Mucosa of gallbladder (tissue), 1 donor: ENCODE measurements at places on chromosomes 7 and 10.
A peak's percentile ranks its signal among the peaks of the same experiment; 100 is the strongest.

- no peak for DNase-seq
These were observed 14.0 kb downstream of the RASGEF1A start for GRCh38 chr10:43252783-43253341.

- no peak for DNase-seq
These were observed 43.8 kb downstream of the CYTH3 start for GRCh38 chr7:6228361-6229229.

DNA sequence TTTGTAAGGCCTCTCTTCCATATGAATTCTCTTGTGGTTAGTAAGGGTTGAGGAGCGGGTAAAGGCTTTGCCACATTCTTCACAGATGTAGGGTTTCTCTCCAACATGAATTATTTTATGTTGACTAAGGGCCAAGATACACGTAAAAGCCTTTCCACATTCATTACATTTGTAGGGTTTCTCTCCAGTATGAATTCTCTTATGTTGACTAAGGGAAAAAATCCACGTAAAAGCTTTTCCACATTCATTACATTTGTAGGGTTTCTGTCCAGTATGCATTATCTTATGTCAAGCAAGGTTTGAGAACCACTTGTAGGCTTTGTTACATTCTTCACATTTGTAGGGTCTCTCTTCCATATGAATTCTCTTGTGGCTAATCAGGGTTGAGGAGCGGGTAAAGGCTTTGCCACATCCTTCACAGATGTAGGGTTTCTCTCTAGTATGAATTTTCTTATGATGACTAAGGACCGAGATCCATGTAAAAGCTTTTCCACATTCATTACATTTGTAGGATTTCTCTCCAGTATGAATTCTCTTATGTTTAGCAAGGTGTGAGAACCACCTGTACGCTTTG lies 493.0 kb downstream of the ZNF479 start:
- no peak for DNase-seq

DNA sequence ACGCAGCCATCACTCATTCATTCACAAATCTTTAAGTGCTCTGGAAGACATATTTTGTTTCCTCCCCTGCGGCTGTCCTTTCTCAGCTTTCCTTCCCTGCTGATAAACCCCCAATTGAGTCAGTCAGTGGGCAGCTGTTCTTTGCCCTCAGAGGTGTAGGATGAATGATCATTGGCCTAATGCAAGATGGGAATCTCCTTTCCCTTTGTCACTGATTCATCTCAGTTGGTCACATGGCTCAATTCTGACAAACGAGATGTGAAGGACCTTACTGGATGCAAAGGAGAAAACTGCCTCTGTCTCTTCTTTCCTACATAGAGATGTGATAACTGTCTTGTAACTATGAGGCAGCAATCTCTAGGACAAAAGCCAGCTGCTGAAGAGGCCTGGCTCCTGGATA lies 44.6 kb downstream of the COL28A1 start:
- DNase-seq, result no peak

- no peak for DNase-seq
These were observed 168.9 kb downstream of the PKD1L1 start for GRCh38 chr7:47779341-47779771.

DNA sequence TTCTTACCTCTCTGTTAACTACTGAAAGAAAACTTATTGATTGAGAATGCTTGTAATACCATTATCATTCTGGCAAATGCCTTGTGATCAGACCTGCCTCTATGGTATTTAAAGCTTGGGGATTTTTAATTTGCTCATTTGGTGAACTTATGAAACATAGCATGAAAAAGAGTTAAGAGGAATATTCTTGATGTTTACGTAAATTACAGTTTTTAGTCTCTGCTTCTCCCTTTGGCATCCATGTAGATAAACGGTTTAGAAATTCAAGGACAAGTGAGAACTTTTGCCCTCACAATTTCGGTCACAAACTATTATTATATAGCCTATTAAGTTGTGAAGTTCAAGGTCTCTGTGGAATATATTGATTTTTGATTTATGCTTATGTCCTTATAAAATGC lies 11.2 kb upstream of the CELF2 start:
- no peak for DNase-seq

DNA sequence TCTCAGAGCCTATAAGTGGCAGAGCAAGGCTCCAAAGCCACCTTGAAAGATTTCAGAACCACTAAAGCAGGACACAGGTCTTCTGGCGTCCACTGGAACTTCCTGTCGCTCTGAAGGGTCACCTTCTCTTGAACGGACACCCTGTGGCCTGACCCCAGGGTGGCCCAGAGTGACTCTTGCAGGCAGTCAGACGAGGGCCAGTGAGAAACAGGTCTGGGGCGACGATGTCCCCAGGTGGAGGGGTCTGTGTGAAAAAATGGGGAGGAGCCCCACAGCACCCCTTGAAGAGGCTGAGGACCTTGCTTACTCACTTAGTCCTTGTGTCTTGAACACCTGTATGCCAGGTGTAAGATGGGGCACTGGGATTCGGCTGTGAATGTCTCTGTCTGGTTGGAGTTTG lies 946 bp upstream of the RASGEF1A start:
- DNase-seq, result no peak

- DNase-seq, result no peak
These were observed 5.7 kb downstream of the DNAJC2 start for GRCh38 chr7:103338864-103339263.

GRCh38 chr7:138505361-138505873 lies 45.4 kb downstream of the TRIM24 start:
- DNase-seq, result no peak

DNA sequence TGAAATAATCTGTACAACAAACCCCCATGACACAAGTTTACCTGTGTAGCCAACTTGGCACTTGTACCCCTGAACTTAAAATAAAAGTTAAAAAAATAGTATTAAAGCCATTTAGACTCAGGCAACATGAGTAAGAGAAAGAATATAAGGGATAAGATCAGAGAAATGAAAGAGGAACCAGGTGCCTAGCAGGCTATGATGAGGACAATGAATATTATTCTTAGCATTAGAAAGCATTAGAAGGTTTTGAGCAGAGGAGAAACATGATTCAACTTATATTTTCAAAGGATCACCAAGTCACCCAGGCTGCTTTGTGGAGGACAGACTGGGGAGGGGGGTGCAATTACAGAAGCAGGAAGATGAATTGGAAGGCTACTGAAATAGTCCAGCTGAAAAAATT lies 48.1 kb upstream of the TES start:
- DNase-seq, result no peak

GRCh38 chr7:15682111-15682510 lies 4.4 kb downstream of the MEOX2 start:
- no peak for DNase-seq

GRCh38 chr7:93551063-93551895 lies 23.2 kb downstream of the CALCR start:
- no peak for DNase-seq

- DNase-seq, result no peak
These were observed 96.0 kb downstream of the VIPR2 start for GRCh38 chr7:159048656-159049055.

DNA sequence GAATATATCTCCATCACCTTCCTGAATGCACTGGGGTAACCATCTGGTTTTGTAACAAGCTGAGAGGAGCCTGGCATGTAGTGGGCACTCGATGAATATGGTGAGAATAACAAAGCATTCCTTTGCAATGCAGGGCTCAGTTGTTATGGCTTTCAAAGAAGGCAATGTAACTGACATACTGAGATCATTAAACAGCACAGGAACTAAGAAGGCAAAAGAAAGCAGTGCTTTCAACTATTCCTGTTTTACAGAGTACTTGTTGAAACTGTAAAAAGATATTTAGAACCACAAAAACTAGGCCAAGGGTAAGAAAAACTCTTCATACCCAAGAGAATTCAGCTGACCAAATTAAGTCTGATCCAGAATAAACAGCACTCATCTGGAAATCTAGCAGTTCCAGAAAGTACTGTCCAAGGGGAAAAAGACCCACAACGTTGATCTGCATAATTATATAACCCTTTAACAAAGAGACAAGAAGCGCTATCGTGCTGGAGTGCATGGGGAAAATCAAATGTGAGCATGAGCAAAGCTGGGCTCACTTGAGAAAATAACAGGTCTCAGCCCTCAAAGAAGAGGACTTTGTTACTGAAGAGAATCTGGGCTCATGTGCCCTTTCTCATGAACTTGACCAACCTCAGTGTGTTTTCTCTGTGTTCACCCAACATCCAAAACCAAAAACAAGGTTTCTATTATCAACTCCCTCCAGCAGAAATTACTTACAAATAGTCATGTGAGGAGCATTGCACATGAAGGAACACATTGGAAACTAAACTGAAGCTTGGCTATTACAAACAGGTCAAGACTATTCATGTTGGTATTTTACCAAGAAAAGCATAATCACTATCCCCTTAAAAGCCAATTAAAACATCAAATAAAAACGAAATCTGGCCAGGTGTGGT lies 116.2 kb downstream of the AVL9 start:
- DNase-seq, result no peak

DNA sequence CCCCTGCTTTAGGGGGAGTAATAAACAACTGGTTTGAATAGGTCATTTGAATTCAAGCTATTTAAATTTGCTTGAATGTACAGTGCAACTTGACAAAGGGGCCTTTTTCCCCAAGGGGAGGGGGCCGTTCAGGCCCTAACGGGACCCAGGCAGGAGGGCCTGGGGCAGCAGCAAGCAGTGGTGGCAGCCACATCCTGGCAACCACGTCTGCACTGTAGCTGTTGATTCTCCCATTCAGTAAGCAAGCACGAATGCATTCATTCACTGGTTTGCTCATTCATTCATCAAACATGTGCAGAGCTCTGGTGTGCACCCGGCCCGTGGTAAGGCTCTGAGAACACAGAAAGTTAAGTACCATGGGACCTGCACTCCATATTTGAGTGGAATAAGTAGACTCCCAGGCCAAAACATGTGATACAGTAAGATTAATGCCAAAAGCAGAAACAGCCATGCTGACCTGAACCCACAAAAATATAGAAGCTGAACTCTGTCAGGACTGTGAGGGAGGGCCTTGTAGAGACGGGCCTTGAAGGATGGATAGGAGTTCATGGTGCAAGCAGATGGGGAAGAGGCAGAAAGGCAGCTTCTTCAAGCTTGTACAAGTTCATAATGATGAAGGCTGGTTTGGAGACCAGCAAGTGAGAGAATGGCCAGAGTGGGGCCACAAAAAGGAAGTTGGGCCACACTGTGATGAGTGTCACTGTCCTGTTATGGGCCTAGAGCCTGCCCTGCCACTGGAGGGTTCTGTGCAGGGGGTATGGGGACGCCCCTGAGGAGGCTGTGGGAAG lies 29.3 kb upstream of the C10orf53 start:
- peak; percentile 2 for DNase-seq

- no peak for DNase-seq
These were observed 40.5 kb upstream of the RHEB start for GRCh38 chr7:151560243-151560642.

DNA sequence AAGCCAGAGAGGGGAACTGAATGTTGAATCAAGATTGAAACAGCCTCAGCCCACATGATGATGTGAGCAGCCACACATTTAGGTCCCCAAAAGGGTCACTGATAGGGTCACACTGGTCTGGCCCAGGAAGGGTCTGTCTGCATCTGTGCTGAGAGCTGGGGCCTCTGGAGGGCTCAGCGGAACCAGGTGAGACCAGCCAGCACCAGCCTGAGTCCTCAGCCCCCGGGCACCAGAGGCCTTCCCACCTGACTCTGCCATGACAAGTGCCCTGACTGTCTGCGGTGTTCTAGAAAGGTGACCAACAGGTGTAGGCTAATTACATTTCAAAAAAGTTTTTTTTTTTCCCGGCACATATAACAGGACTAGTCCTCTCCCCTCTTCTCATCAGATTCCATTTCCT lies 76.2 kb downstream of the WDR11 start:
- peak; percentile 5 for DNase-seq

DNA sequence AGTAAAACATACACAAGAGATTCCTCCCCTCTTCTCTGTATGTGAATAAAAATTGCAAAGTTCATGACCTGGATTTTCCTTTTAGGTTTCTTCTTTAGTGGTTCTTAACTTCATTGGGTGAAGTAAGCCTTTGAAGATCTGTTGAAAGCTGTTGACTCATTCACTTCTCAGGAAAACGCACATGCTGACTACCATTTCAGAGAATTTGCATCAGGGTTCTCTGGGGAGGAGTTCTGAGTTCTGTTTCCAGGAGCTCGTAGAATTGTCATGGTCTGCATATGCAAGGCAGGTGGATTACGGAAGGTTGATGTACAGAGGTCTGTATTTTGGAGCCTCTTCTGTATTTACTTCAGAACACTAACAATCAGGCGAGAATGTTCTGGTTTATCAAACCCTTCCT lies 962 bp upstream of the SLC26A4 start:
- no peak for DNase-seq

- no peak for DNase-seq
These were observed 12.0 kb upstream of the AUTS2 start for GRCh38 chr7:69586321-69586720.

DNA sequence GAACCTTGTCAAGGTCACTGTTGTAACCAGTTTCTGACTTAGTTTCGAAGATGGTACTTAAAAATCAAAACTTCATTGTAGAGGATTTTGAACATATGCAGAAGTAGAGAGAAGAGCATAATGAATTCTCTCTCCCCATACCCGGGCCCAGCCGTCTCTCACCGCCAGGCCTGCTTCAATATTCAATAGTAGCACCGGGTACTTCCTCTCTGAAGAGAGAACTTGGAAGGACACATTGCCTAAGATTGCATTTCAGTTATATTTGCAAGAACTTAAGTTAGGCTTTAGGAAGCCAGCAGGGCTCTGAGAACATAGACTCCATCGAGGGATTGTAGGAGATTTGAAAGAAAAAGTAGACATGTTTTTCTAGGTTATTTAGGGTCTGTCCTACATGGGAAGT lies 19.1 kb downstream of the LMTK2 start:
- DNase-seq, result no peak

DNA sequence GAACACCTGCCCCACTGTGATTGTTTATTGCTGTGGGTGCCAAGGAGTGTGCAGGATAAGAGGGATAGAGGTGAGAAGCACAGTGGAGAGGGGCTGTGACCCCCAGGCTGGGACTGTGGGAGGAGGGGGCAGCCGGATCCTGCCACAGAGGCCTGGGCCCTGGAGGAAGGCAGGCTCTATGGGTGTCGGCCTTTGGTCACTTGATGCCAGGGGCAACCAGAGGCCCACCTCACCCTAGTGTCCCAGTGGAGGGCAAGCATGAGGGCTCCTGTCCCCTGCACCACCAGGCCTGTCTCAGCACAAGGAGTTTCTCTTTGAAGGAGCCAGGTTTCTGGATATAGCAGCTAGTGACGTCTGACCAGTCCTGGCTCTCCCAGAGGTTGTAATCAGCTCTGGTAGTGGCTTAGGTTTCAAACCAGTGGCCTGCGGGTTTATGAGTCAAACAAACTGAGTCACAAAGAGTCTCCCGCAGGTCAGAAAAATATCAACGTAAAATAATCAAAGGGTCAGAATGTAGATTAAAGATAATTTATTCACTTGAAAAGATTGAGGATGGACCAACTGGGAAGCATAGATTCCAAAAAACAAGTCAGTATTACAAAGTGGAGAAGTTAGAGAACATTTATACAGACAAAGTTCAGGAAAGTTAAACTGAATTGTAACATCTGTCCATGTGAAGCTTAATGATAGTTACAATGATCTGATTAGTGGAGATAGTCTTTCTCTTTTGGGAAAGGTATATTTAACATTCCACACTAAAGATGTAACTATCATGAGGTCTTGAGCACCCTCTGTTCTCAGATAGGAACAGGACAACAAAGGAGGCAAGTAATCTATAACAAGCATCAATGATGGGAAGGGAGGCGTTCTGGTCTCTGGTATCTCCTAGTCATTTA lies 37.2 kb upstream of the ZNF488 start:
- no peak for DNase-seq
